Activated CD4-positive, alpha-beta memory T cell treated with anti-CD3 and anti-CD28 coated beads, Interleukin-2, amount 10 ng/mL, durations not matched to agents 7 days and 5 days (primary cell): ENCODE measurements at places on chromosomes 5 and 9. TPM values are rescaled to one million over a fixed set of nuclear protein-coding genes. Genes with fewer than 3 reads are reported as not detected.

Gene GAS1
- 0.20 TPM for total RNA-seq

Gene EDIL3
- not detected for total RNA-seq

DNA sequence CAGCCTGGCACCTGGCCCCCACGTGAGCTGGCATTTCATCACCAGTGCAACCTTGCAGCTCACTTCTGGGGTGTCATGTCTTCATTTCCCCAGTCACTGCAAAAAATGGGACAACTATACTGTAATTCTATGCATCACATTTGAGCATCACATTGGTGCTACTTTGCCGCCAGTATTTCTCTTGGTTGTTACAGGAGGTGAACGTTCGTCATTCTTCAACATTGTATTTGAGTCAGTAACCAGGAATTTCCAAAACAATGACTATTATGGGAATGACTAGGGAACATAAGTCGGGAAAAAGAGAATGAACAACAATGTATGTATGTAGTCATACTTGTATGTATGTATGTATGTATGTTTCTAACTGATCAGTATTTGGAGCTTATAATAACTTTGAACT, 1278.0 kb downstream of the EFNA5 start:
- no peak for DNase-seq

DNA sequence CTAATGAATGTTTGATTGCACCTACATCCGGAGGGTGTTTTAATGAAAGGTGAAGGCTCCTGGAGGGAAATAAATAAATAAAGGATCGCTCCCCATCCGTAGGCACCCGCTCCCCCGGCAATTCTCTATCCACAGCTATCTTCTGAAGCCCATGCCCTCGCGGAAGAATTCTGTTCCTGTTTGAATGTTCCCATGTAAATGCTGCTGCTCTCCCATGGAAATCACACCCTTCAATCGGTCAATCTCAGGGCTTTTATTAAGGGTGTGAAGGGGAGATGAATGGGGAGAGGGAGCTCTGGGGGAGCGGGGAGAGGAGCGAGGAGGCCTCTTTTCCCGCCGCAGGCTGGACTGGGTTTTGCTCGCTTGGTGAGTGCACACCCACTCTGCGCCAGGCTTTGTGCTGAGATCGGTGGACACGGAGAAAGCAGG, 21.1 kb upstream of the ARAP3 start:
- DNase-seq, result no peak

DNA sequence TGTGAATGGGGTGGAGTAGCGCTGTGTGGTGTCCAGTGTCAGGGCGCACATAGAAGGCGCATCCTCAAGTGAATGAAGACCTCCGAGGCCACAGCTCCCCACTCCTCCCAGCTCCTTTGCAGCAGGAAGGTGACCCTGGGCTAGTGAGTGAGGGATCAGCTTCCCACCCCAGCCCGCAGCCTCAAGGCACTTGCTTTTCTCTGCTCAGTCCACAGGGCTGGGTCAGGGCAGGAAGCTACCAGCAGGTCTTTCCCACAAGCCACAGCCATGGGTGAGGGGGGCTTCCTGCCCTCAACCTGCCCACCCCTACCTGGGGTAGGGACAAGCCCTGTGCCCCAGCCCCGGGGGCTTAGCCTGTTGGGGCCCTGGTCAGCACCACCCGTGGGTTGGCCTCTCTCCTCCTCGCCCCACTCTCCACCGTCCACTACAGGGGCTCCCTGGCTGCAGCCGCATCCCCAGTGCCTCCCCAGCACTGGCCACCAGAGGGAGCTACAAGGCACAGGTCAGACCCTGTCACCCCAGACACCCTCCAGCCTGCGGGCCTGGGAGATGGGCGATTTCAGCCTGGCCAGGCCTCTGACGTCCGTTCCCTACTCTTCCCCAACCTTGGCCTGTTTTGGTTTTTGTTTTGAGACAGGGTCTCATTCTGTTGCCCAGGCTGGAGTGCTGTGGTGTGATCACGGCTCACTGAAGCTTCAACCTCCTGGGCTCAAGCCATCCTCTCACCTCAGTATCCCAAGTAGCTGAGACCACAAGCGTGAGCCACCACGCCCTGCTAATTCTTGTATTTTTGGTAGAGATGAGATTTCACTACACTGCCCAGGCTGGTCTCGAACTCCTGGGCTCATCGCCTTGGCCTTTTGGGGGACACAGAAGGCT, 1.3 kb upstream of the ABCA2 start:
- peak; percentile 79 for DNase-seq

GRCh38 chr9:107894572-107895261, 405.1 kb upstream of the KLF4 start:
- DNase-seq, result no peak

GRCh38 chr9:98108531-98109031, 10.4 kb downstream of the TRIM14 start:
- peak; percentile 31 for DNase-seq

GRCh38 chr9:73050065-73050816, 97.4 kb upstream of the ALDH1A1 start:
- DNase-seq, result no peak
